ENCODE measurements at places on chromosomes 2 and 18.
A peak's percentile ranks its signal among the peaks of the same experiment; 100 is the strongest.

DNA sequence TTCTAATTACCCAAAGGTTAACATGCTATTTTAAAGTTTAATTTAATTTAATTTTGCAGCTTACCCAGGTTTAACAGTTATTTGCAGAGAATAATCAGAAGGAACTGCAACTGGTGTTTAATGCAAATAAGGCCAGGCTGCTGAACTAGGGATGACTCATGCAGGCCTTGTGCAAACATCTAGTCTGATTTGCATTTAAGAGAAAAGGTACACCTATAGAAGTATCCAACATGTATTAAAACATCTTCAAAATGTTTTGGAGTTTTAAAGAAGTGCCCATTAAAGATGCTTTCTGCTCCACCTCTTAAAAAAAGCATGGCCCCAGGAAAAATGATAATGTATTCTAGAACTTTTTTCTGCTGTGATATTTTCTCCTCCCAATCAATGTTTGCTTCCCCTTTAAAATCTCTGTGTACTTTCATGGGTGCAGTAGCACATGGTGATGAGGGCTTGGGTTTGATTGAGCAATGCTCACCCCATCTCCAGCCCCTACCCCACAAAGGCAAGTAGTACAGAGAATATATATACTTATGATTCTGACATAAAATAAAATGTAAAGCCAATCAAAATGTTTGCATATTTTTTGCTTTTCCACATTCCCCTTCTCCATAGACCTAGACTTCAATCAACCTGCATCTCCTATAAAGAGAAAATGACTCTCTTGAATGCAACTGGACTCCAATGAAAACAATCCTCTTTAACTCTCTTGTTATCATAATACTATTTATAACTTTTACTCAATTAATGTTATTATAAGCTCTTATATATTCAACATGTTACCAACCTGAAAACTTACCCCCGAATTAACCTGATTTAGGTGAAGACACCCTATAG lies 54.1 kb downstream of the ATP8B1 start:
- DNase-seq, result peak; percentile 21

- no peak for DNase-seq
Measured at GRCh38 chr2:72840066-72840465, 14.2 kb upstream of the EXOC6B start.

DNA sequence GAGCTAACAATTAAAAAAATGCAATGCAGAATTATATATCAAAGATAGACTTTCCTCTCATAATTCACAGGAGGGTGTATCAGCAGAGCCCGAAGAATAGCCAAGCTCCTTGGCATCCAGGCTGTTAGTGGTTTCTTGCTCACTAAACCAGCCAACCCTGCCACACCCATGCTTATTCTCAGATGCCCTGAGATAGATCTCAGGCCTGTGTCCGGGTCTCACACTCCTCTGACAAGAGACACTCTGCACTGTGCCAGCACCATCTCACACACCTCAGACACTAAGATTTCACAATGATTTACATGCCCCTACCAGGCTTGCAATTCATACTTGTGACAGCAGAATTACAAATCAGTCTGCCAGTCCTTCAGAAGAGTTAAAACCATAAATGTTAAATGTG lies 64.5 kb downstream of the OSBPL1A start:
- no peak for DNase-seq

DNA sequence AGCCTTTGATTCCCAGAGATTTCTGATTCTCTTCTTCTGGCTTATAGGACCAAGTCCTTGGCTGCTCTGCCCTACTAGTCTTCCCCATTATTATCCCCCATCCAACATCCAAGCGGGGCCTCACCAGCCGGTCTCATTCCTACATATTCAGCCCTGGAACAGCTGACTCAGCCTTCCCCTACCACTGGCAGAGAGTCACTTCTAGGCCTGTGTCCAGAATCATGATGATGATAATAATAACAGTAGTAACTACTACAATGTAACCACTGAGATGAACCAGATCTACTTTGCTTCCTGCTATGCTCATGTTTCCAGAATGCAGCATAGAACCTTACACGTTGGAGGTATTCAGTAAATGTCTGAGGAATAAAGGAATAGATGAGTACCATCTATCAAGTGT lies 295.2 kb downstream of the SRBD1 start:
- no peak for DNase-seq

- DNase-seq, result no peak
Measured at GRCh38 chr2:70474256-70474848, 79.3 kb downstream of the TGFA start.

- DNase-seq, result no peak
Measured at GRCh38 chr2:14199040-14199439, 433.5 kb upstream of the LRATD1 start.

- no peak for DNase-seq
Measured at GRCh38 chr18:319720-320119, 51.9 kb upstream of the THOC1 start.

DNA sequence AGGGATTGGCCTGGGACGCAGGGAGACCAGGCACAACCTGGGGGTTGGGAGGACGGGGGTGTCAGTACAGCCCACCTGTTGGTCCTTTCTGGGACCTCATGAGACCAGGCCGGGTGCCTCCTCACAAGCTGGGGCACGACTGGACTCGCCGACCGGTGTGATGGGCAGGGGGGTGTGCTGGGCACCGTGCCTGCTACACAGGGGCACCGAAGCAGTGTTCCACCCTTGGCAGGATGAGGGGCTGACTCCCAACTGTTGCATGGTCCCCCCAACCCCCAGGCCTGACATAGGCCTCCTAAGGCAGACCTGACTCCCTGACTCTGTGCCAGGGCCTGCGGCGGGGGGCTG lies 256.7 kb downstream of the ATAD2B start:
- DNase-seq, result no peak

DNA sequence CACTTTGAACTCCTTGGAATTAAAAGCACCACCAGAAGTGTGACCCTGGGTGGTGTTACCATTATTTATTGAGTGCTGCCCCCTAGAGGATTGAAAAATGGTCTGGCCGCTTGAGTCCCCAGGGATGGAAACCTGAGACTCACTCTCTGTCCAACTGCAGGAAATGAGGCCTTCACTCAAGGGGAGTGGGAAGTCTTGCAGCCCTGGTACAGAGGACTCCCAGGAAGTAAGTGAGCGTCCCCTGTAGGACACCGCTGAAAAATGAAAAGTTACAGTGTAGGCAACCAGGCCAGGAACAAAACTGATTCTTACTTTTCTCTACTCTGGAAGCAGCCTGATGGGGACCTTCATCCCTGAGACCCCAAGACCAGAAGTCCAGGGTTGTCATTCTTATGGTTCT lies 2.2 kb upstream of the NRP2 start:
- no peak for DNase-seq

- DNase-seq, result no peak
Measured at GRCh38 chr2:67641312-67642045, 244.3 kb downstream of the ETAA1 start.

GRCh38 chr2:216399621-216400020 lies 12.7 kb upstream of the SMARCAL1 start:
- DNase-seq, result no peak

DNA sequence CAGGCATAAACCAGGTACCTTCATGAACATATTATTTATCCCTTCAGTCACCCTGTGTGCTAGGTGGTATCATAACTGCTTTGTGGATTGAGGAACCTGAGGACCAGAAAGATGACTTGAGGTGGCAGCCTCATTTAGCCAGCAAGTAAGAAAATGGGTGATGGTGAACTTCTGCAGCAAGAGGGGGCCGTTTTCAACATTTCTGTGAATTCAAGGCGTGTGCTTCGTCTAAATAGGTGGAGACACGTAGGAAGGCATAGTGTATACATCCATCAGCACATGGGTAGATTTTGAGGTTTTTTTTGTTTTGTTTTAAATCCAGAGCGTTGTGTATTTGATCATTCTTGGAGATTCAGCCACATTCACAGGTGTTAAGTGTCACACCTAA lies 118.7 kb downstream of the SPTBN1 start:
- DNase-seq, result no peak

GRCh38 chr2:145028101-145028920 lies 508.4 kb upstream of the ZEB2 start:
- no peak for DNase-seq

- peak; percentile 37 for DNase-seq
Measured at GRCh38 chr18:24176727-24177416, 38.0 kb downstream of the CABYR start.

DNA sequence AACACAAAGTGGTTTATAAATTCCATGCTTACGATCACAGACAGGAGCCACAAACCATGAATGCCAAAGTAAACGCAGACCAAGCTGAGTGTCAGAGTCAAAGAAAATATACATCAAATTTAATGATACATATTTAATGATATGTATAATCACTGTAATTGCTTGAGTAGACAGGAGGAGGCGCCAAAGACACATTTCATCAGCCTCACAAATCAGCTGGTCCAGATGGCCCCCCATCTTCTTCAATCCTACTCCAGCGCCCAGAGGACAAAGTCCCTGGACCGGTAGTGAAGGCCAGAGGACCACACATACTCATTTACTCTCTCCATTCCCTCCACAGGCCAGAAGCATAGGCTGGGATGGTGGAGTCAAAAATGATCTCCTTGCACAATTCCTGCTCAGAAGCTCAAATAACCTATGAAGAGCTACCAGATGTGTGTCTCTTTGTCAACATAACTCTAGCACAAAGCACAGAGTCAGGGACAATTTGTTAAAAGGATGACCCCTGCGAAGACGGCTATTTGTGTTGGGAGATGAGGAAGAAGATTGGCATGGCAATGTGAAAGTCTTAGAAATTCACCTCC lies 149.3 kb upstream of the PGAP1 start:
- DNase-seq, result no peak

DNA sequence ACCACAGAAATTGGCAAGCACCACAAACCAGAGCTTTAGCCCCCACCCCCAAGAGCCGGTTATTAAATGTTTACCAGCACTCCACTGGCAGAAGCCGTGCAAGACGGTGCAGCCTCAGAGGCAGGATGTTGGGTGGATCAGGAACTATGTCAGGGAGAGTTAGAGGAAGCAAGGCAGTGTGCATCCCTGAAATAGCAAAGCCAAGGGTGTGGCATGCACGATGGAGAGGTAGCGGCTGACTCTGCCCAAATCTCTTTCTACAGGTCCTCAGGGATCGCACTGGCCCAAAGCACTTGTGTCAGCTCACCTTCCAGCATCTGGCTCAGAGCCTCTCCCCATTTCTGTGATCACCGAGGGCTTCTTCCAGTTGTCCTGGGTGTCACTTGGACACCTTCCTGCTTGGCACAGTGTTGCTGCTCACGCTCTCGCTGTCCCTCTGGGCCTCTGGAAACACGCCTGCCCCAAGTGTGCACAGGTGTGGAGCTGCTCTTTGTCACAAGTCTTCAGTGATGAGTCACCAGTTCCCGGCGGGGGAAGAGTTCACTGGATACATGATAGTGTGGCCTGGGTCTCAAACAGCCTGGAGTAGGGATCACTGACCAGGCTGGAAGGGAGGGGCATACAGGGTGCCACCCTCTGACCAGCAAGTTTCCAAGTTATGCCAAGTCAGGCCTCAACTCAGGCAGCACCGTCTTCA lies 17.3 kb upstream of the B3GNT7 start:
- DNase-seq, result no peak

- DNase-seq, result no peak
Measured at GRCh38 chr2:162210385-162210784, 32.9 kb downstream of the FAP start.

GRCh38 chr2:158443606-158444005 lies 12.9 kb downstream of the CCDC148 start:
- DNase-seq, result no peak

DNA sequence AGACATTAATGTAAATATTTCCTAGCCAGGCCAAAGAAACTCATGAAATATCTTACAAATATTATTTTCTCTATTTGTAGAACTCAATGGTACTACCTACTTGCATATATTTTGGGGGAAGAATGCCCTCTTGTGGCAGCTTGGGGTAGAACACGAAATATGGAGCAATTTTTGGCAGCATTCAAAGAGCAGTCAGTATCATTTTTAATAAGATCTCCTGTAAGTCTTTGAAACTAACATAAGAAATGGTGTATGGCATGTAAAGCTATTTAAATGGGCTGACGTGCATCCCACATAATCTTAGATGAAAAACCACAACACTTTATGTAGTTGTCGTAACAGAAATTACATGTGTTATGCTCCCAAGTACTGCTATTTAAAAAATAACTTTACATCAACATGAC lies 62.3 kb upstream of the CCDC195 start:
- DNase-seq, result peak; percentile 14

- DNase-seq, result no peak
Measured at GRCh38 chr2:213241817-213242216, 42.4 kb upstream of the SPAG16 start.

DNA sequence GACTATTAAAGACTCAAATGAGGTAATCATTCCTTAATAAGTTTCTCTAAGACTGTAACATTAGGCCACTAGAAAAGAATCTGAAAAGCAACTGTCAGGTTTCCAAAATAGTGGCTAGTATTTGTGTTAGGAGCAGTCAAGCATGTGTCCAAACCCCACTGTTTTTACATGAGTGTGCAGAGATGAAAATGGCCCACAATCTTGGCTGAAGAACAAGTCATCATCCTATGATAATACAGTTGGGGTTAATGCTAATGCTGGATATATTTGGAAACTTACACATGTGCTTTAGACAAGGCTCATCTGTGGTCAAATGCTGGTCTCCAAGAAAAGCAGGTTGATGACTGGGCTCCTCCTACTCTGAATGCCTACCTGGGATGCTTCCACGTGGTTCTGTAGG lies 73.6 kb downstream of the MAIP1 start:
- DNase-seq, result no peak

DNA sequence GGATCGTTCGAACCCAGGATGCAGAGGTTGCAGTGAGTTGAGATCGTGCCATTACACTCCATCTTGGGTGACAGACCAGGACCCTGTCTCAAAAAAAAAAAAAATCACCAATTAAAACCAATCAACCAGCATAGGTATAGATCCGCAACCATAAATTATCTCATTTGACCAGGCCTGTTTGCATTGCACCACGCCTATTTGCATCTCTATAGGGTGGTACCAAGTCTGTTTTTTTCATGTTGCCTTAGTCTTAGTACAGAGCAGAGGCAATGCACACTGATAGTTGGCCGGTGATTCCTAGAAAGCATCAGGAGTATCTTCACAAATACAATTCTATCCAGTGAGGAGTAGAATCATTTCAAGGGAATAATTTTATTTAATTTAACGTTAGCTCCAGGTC lies 9.3 kb upstream of the NPC1 start:
- DNase-seq, result no peak

DNA sequence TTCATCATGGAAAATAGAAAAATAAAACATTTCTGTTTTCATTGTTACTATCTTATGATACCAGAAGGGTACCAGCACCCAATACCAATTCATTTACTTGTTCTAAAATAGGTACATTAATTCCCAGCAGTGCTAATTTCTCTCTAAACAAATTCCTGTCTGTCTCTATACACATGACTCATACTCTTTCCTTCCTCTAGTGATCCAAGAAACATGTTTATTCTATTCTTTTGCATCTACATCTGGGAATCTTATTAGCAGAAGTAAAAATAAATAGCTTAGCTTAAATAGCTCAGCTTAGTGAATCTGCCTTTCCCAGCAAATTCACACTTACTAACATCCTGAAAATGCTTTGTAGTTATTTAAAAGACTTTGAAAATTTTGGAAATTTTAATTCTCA lies 84.5 kb upstream of the MAPRE2 start:
- DNase-seq, result no peak

- no peak for DNase-seq
Measured at GRCh38 chr2:42659609-42660008, 91.2 kb downstream of the MTA3 start.
